ENCODE measurements at places on chromosomes 1 and 21.
A peak's percentile ranks its signal among the peaks of the same experiment; 100 is the strongest.

DNA sequence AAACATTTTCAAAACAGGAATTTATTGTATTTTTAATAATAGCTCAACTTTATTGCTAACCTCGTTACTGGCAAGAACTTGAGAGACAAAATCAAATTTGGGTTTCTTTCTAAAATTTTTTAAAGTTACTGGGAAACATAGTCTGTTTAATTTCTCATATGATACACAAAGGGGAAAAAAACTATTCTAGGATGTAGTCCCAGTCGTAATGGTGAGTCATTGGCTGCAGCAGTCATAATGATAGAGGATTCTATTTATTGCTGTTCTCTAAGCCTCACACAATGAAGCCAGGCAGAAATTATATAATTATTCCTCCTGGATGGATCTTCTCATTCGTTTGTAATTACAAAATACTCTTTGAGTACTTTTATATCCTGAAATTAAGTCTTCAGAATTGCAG lies 326.5 kb upstream of the SGIP1 start:
- DNase-seq, result no peak

DNA sequence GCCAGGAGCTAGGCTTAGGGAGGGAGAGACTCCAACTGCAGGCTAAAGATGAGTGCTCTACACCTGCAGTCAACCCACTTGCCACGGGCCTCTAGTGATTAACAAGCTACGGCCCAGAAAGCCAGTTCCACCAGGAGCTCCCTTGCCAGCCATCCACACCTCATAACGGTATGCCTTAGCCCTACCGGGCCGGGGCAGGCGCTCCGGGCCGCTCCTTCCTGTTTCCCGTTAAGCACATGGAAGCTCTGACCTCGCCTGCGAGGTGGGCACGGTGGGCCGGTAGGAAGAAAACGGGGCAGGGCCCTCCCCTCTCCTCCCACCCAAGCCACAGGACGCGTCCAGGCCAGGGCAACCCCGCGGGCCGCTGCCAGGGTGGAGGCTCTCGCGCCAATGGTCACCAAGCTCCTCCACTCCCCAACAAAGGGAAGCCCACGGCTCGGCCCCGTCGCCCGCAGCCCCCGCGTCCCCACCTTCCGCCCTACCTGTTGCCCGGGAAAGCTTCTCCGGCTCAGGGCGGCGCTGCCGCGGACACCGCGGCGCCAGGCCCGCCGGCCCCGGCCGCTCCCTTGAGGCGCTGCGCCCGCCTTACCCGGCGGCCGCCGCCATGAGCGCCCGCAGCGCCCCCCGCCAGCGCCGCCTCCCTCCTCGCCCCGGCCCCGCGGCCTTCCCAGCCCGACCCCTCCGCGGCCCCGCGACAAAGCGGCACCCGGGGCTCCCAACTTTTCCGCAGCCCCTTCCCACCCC lies 627 bp downstream of the CERS2 start:
- no peak for DNase-seq

DNA sequence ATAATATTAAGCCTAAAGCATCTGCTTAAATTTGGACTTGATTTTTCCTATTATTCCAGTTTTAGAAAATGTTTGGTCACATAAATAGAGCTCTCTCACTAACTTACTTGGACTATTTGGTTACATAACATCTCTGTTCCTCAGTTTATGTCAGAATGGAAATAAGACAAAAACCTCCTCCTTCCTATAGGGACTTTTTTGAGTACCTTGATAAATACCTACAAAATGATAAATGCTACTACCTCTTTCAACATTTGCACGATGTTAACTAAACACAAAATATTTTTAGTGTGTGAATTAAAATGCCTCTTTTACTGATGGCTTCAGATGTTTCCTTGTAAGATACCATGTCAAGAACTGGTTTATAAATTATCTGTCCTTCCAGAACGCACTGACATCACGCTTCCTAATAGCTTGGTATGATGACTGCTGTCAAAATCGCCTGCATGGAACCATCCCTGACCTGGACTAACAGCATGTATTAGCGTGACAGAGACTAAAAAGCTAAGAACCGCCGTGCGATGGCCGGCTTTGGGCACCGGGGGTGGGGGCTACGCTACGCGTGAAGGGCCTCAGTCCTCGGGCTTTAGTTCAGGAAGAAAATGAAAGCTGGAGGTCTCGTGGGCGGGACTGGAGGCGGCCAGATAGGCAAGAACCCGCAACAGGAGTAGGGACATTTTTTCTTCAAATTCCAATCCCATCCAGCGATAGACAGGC lies 133.2 kb upstream of the BARHL2 start:
- peak; percentile 46 for DNase-seq

DNA sequence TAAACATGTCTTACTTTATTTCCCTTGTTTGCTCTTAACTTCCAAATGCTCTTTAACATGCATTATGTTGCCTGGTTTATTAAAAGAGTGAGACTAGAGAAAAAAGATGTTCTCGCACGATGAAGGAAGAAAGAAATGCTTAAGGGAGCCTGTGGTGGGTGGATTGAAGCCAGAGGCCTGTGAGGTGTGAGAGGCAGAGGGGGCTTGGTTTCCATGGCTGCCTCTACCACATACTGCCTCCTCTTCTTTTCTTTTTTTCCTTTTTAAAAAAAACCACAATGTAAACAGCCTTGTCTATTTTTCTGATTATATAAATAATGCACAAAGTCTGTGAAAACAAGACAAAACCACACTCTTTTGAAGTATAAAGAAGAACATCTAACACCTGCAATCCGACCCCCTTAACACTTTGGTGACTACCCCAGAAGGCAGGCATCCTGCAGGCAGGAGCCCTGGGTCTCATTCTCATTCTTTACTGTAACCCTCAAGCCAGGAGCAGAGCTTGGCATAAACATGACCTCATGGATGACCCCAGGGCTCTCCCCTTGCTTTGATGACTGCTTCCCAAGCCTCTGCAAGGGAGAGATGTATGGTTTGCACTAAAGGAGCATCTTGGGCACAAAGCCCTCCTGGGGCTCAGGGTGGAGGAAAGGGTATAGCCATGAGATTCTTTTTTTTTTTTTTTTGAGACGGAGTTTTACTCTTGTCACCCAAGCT lies 10.1 kb upstream of the PARP1 start:
- no peak for DNase-seq

DNA sequence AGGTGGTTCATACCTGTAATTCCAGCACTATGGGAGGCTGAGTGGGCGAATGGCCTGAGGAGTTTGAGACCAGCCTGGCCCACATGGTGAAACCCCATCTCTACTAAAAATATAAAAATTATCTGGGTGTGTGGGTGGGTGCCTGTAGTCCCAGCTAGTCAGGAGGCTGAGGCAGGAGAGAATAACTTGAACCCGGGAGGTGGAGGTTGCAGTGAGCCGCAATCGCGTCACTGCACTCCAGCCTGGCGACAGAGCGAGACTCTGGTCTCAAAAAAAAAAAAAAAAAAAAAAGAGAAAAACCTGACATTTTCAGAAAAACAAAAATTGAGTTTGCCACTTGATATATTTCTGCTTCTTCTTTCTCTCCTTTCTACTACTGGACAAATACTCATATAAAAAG lies 24.3 kb downstream of the CA6 start:
- DNase-seq, result no peak

DNA sequence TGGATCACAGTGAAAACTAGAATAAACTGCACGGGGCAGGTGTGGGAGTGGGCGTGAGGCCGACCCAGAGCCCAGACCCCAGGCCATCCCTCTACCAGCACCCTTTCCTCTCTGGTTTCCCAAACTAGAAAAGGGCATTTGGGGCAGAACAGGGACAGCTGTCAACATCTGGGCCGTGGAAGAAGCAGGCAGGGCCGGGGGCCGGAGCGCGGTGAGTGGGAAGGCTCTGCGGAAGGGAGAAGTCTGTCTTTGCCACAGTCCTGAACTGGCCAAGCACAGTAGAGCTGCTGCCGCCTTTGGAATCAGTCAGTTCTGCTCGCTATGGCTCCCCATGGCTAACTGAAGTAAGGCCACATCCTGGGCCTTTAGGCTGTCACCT lies 6.6 kb downstream of the CCDC24 start:
- no peak for DNase-seq

GRCh38 chr21:28669971-28670653 lies 322.6 kb downstream of the LTN1 start:
- no peak for DNase-seq

DNA sequence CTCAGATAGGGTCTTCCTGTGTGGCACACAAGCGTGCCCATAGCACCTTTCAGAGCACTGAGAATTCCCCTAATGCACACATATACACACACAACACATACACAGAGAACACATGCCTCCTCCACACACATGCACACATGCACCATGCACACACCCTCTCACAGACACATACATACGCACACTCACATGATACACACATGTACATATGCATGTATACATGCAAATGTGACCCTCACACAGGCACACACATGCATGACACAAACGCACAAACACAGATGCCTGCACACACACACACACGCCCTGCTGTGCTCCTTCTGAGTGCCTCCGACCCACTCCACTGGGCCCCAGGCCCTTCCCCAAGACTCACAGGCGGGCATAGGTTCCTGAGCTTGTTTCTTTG lies 251.0 kb downstream of the PTPRU start:
- DNase-seq, result no peak

DNA sequence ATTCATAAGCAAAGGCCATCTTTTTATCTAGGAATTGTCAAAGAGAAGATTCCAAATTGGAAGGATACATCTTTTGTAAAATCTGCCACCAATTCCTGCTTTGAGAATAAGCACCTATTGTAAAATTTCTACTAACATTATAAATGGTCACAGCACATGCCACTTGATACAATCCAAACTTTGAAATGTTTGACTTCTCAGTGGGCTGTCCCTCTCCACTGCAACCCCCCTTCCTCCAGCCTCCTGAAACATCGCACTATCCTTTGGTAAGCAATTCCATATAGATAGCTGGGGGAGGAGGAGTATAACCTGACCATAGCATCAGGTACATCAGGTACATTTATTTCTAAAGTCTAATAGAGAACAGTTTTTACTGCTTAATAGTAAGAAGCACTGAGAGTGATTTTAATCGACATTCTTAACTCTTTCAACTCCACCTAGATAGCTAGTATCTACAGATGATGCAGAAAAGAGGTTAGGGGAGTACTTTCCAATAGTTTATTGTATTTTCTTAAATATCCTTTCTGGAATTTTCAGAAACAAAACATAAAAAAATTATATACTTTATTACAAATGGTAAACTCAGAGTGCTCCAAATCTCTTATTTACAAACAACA lies 2.9 kb downstream of the JUN start:
- DNase-seq, result no peak

GRCh38 chr1:11944358-11944931 lies 9.9 kb downstream of the PLOD1 start:
- no peak for DNase-seq

All from ureter (tissue), 1 donor.